CD4-positive, CD25-positive, alpha-beta regulatory T cell (primary cell): ENCODE measurements at places on chromosomes 16 and 17. TPM values are rescaled to one million over a fixed set of nuclear protein-coding genes. Genes with fewer than 3 reads are reported as not detected.
A peak's percentile ranks its signal among the peaks of the same experiment; 100 is the strongest.

DNA sequence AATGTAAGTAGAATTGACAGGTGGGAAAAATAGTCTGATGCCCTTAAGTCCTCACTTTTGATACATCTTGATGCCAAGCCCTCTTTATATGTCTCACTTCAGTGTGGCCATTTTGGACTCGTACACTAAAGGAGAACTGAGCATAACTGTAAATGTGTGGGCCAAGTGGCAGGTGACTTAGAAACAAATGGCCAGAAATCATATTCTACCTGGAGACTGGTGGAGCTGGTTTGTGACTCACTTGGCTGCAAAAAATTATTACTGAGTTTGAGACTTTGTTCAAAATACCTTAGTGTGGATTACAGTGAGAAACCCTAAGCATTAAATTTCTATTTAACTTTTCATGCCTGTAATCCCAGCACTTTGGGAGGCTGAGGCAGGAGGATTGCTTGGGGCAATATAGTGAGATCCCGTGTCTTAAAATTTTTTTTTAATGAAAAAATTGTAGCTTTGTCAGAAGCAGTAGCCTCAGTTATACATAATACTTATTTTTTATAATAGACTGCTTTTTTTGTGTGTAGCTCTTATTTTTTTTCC, 5.0 kb downstream of the HAPSTR1 start:
- H3K36me3 ChIP-seq, result peaks cover 47% of the 10 kb centered on the region
- no peaks in the 10 kb centered on the region for H3K27me3 ChIP-seq

Gene RNF112
- not detected for polyA plus RNA-seq

DNA sequence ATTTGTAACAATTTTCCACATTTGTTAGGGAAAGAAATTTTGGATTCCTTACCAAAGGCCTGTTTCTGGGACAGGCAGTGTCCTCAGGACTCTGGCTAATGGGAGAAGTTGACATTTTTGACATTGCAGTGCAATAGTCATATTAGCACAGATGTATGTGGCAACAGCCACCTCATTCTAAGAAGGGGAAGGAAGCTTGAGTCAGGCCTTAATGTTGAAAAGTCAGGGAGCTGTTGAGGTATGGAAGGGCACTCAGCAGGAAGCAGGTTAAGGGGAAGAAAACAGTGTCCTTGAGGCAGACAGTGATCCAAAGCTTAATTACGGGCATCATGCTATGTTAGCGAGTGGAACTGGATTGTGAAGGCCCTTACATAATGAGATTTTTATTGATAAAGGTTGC, 20.9 kb downstream of the AKTIP start:
- H3K27ac ChIP-seq, result no peak overlapping the region
- peaks cover 99% of the 10 kb centered on the region for H3K36me3 ChIP-seq
- no peak for DNase-seq
- no peaks in the 10 kb centered on the region for H3K4me1 ChIP-seq
- no peak overlapping the region for H3K4me3 ChIP-seq

Gene CCL17
- not detected for polyA plus RNA-seq

DNA sequence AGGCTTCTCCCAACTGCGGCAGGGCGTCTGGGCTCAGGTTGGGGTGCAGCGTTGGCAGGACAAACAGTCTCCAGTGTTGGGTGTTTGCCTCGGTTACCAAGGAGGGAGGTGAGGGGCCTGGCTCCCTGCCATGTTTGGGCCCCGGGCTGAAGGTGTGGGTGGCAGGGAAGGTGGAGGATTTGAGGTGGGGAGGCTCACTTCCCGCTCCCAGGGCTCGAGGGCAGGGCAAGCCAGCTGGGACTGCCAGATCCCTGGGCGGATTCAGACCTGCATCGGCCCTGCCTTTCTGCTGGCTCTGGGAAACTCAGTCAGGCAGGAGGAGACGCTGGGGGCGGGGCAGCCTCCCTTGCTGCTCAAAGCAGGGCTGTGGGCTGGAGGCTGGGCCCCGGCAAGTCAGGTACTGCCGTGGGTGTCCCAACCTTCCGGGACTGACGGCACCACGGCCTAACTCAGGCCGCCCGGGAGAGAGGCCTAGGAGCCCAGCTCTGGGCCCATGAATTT, 31.3 kb upstream of the KRT17 start:
- no peak overlapping the region for H3K27ac ChIP-seq
- H3K4me1 ChIP-seq, result no peaks in the 10 kb centered on the region
- H3K4me3 ChIP-seq, result no peak overlapping the region
- H3K27me3 ChIP-seq, result no peaks in the 10 kb centered on the region
- no peak for DNase-seq
- H3K36me3 ChIP-seq, result no peaks in the 10 kb centered on the region

DNA sequence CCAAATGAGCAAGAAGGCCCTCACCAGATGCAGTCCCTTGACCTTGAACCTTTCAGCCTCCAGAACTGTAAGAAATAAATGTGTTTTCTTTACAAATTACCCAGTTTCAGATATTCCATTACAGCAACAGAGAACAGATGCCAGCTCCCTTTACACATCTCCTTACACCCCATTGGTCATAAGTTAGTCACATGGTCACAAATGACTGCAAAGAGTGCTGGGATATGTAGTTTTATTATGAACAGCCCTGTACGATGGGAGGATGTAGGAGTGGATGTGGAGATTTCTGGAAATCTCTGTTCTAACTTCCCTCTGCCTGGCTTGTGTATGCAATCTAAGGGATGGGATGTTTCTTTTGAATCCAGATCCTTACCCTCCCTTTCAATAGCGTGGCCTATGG, 13.3 kb upstream of the RPL38 start:
- H3K27ac ChIP-seq, result no peak overlapping the region
- no peak overlapping the region for H3K4me3 ChIP-seq
- peak; percentile 44 for DNase-seq
- H3K36me3 ChIP-seq, result no peaks in the 10 kb centered on the region
- no peaks in the 10 kb centered on the region for H3K4me1 ChIP-seq
- peaks cover 3% of the 10 kb centered on the region for H3K27me3 ChIP-seq

Gene C16orf90
- not detected for polyA plus RNA-seq

- peaks cover 22% of the 10 kb centered on the region for H3K36me3 ChIP-seq
- no peaks in the 10 kb centered on the region for H3K4me1 ChIP-seq
- no peak overlapping the region for H3K27ac ChIP-seq
Measured at GRCh38 chr16:11057711-11058345, 113.5 kb downstream of the CLEC16A start.

Gene ABI3
- polyA plus RNA-seq, result 19.0 TPM

Gene MT1F
- polyA plus RNA-seq, result 39.8 TPM

DNA sequence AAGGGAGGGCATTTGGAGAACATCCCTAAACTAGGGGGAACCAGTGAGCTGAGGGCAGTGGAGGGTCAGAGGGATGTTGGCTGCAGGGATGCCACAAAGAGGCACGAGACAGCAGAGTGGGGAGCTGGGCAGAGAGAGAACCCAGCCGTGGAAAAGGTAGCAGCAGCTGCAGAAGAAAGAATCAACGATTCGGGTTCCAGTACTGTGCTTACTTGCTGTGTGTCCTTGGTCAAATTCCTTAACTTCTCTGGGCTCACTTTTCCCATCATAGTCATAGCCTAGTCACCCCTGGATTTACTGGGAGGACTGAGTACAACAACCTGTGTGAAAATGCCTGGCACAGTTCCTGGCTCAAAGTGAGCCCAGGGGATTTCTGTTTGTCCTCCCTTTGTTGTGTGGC, 12.8 kb upstream of the MMP2 start:
- H3K27ac ChIP-seq, result no peak overlapping the region
- no peaks in the 10 kb centered on the region for H3K36me3 ChIP-seq
- H3K27me3 ChIP-seq, result no peaks in the 10 kb centered on the region
- H3K4me1 ChIP-seq, result no peaks in the 10 kb centered on the region
- DNase-seq, result no peak

DNA sequence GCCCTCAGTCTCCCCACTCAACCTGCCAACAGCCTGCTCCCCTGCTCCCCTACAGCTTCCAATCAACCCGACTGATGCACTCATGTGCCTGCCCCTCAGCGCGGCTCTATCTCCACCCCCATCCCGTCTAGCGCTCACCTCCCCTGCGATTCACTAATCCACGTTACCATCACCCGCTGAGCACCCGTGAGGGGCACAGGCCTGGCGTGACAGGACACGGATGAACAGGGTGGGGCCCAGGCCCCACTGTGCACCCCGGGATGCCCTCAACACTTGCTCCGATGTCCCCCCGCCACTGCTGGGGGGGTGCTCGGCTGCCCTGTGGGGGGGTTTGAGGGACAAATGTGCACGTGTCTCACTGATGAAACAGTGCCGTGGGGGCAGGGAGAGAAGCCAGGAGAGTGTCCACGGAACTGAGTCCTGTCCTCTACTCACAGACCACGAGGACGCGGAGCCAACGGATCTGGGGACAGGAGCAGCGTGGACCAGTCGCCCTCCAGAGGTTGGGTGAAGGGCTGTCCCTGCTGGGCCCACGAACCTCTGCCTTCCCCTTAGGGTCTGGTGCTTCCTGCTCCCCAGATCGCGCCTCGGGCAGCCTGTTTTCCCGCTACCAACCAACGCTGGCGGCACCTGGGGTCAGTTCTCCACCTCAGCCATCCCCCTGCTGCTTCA, 66.7 kb downstream of the RPH3AL start:
- no peaks in the 10 kb centered on the region for H3K27me3 ChIP-seq
- no peak overlapping the region for H3K27ac ChIP-seq
- H3K4me3 ChIP-seq, result no peak overlapping the region
- no peaks in the 10 kb centered on the region for H3K36me3 ChIP-seq
- no peaks in the 10 kb centered on the region for H3K4me1 ChIP-seq

DNA sequence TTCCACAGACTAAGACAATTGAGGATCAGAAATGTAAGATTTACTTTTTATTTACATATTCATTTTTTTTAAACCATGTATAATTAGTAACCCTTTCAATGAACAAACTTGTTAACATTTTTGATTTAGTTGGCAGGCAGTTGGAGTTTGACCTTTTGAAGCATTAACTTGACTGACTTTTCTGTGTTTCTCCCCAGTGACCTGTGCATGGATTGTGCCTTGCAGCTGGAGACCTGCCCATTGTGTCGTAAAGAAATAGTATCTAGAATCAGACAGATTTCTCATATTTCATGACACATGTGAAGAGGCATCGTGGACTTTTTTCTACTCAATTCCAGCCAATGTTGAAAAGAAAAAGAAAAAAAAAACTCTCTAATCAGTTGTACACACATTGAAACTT, 6.4 kb upstream of the ARL2BP start:
- no peak overlapping the region for H3K4me3 ChIP-seq
- H3K4me1 ChIP-seq, result no peaks in the 10 kb centered on the region
- peaks cover 44% of the 10 kb centered on the region for H3K36me3 ChIP-seq
- no peaks in the 10 kb centered on the region for H3K27me3 ChIP-seq

- H3K4me1 ChIP-seq, result peaks cover 22% of the 10 kb centered on the region
- peak; percentile 79 for DNase-seq
- no peaks in the 10 kb centered on the region for H3K27me3 ChIP-seq
- no peak overlapping the region for H3K4me3 ChIP-seq
Measured at GRCh38 chr17:41695954-41696757, 7.5 kb downstream of the EIF1 start.

Gene CCL15
- polyA plus RNA-seq, result not detected

GRCh38 chr16:56815721-56816120, 49.3 kb upstream of the SLC12A3 start:
- no peak for DNase-seq
- no peak overlapping the region for H3K27ac ChIP-seq
- H3K36me3 ChIP-seq, result peaks cover 12% of the 10 kb centered on the region
- H3K4me1 ChIP-seq, result no peaks in the 10 kb centered on the region
- no peak overlapping the region for H3K4me3 ChIP-seq

DNA sequence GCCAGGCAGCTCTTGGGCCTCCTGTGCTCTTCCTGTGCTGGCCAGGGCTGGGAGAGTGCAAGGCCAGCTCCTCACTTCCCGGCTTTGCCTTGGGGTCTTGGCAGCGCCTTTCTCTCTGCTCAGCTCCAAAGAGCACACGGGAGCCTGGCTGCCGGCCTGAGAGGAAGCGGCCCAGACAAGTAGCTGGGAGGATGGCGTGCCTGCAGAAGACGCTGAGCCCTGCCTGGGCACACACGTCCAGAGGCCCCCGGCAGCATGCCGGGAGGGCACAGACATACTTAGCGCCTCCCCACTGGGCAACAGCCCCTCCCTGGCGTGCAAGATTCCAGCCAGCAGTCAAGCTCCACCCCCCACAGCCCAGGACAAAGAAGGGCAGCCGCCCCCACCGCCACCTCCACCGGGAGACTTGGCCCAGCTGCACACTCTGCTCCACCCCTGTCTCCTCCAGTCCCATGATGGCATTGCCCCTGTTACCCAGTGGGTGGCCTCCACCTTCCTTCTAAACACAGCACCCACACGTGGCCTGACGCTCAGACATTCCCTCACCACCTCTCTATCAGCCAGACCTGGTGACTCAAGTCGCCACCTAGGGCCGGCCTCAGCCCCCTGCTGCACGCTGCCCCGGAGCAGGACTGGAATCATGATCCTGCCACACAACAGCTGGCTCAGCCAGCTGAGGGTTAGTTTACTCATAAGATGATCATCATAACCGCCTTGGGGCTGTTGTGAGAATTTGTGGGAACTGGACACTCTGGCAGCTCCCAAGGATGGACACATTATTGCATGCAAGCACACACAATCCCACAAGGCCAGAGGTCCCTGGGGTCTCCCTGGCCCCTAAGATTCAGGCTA, 12.4 kb downstream of the SGCA start:
- H3K4me3 ChIP-seq, result no peak overlapping the region
- no peaks in the 10 kb centered on the region for H3K27me3 ChIP-seq
- no peaks in the 10 kb centered on the region for H3K36me3 ChIP-seq
- H3K4me1 ChIP-seq, result no peaks in the 10 kb centered on the region

DNA sequence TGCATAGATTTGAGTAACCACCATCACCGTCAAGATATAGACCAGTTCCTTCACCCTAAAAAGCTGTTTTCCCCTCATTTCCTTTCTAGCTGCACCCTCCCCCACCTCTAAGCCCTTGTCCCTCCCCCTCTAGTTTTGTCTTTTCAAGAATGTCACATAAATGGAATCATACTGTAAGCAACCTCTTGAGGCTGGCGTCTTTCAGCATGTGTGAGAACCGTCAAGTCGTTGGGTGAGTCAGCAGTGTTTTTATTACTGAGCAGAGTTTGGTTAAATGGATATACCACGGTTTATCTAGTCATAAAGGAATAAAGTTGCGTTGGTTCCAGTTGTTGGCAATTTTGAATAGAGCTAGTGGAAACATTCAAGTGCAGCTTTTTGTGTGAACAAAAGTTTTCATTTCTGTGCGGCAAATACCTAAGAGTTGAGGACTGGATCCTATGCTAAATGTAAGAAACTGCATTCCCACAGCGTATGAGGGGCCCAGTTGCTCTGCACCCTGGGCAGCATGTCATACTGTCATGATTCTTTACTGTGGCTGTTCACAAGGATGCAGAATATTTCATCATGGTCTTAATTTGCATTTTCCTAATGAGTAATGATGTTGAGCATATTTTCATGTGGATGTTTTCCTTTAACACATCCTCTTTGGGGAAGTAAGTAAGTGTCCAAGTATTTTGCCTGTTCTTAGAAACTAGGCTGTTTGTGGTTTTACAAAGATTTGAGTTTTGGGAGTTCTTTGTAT, 264.3 kb downstream of the CPPED1 start:
- no peak for DNase-seq
- H3K36me3 ChIP-seq, result no peaks in the 10 kb centered on the region
- no peaks in the 10 kb centered on the region for H3K27me3 ChIP-seq
- H3K27ac ChIP-seq, result peak overlapping the region; percentile 17
